ENCODE measurements at places on chromosomes 2 and 18. TPM values are rescaled to one million over a fixed set of nuclear protein-coding genes. Genes with fewer than 3 reads are reported as not detected.

SCTR gene
- not detected for total RNA-seq

DNA sequence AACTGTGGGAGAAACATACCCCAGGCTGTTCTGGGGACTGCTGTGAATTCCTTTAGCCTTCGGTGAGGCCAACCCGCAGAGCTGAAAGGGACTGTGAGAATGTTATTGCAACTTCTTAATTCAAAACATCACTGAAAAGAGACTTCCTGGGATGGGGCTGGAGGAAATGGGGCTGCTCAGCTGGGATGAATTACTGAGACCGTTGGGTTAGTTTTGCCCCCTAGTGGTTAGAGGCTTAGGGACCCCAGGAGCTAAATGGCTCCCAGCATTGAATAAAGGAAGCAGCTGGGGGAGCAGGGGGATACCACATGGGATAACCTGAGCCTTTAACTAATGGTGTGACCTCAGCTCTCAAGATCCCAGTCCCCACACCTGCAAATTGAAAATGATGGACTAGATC is 941.1 kb upstream of the FANCL start:
- DNase-seq, result no peak

DNA sequence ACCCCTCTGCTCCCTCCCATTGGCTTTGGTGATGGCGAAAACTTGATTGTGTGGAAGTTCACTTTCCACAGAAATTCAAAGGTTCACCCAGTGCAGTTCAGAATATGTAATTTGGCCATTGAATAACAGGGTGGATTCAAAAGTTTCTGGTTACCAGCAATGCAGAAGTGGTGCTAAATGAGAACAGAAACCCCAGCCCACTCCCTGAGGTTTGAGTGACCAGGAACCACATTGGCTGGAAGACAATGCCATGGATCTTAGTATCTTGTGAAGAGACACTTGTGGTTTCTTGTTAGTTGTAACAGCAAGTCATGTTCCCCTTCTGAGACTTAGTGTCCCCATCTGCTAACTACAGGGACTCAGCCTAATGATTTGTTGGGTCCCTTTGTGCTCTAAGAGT is 49.8 kb downstream of the QPCT start:
- DNase-seq, result no peak

PSMG2 gene
- 99.1 TPM for total RNA-seq

TMEM127 gene
- total RNA-seq, result 36.9 TPM

MC5R gene
- not detected for total RNA-seq

CCT4 gene
- 466 TPM for total RNA-seq

DNA sequence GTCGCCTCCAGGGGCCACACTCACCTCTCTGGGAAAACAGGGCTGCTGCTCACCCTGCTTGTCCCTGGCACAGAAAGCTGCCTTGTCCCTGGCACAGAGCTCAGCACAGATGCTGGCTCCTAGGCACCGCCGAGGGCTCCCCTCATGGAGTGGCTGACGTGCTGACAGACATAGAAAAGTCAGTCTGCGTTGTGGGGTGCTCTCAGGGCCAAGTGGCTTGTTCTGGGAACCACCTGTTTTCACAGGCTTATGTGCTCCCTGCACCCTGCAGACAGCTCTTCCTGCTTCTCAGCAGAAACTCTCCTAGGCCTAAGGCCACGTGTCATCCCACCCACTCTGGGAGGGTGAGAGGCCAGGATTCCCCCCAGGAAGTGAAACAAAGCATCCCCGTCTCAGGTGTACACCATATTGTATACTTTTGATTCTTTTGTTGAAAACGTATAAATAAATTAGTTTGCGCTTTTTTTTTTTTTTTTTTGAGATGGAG is 84.7 kb upstream of the TMEM200C start:
- DNase-seq, result no peak

EVA1A gene
- total RNA-seq, result 0.13 TPM

- DNase-seq, result no peak
Observed at GRCh38 chr2:40451918-40452605, at the start of gene SLC8A1. SLC8A1 (minus strand) TSS chr2:40452090.
